Activated CD8-positive, alpha-beta T cell treated with anti-CD3 and anti-CD28 coated beads for 36 hours (primary cell): ENCODE measurements at places on chromosomes 7 and 10. TPM values are rescaled to one million over a fixed set of nuclear protein-coding genes. Genes with fewer than 3 reads are reported as not detected.

The CCDC172 gene
- total RNA-seq = not detected

DNA sequence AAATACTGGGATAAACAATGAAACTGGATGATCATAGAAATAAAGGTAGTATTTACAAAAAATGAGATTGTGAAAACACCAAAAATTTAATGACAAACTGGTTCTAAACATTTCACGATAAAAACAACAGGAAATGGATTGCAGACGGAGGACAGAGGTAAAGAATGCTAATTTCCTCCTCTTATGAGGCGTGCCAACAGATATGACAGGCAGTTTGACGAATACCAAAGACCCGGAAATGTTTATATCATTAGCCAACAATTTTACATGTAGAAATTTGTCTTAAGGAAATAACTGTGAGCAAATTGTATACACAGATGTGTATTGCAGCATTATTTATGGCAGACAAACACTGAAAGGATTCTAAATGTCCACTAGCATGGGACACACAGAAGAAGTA is 162.0 kb upstream of the MGMT start:
- DNase-seq = no peak
- H3K36me3 ChIP-seq = no peaks in the 10 kb centered on the region

- H3K36me3 ChIP-seq = no peaks in the 10 kb centered on the region
- H3K27ac ChIP-seq = peak overlapping the region; percentile 47
- peaks cover 42% of the 10 kb centered on the region for H3K27me3 ChIP-seq
- H3K4me1 ChIP-seq = peaks cover 12% of the 10 kb centered on the region
- peak overlapping the region; percentile 74 for H3K4me3 ChIP-seq
- no peak for DNase-seq
Observed at GRCh38 chr10:11824376-11824775, 1.2 kb downstream of the PROSER2 start.

- H3K36me3 ChIP-seq = peaks cover 2% of the 10 kb centered on the region
- peak; percentile 31 for DNase-seq
- no peak overlapping the region for H3K4me3 ChIP-seq
Observed at GRCh38 chr7:77674878-77675277, 21.4 kb upstream of the RSBN1L start.

- peak; percentile 30 for DNase-seq
- H3K4me3 ChIP-seq = no peak overlapping the region
- H3K27ac ChIP-seq = no peak overlapping the region
- peaks cover 20% of the 10 kb centered on the region for H3K4me1 ChIP-seq
- H3K27me3 ChIP-seq = no peaks in the 10 kb centered on the region
- no peaks in the 10 kb centered on the region for H3K36me3 ChIP-seq
Observed at GRCh38 chr7:151754142-151754590, 122.7 kb downstream of the PRKAG2 start.

The FAM25C gene
- not detected for total RNA-seq
